Stimulated activated CD4-positive, alpha-beta T cell treated with anti-CD3 and anti-CD28 coated beads, Interleukin-2, amount 100 ng/mL, for 24 hours (primary cell): ENCODE measurements at places on chromosomes 16 and 17.

DNA sequence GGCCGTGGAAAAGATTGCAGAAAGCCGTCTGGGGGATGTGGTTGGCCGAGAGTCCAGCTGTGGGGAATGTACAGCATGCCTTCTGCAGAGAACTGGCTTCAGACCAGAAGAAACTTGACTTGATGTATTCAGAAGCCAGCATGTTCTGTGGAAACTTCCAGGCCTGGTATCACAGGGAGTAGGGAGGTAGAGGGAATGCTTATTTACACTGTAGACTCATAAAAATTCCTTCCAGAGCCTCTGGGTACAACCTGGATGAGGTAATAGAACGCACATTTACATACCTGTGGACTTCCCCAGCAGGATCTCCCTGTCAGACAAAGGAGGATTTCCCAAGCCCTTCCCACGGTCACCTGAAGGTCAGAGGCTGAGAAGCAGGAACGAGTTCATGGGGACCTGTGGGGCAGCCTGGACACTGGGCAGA, 11.8 kb upstream of the GAS7 start:
- no peak for DNase-seq

DNA sequence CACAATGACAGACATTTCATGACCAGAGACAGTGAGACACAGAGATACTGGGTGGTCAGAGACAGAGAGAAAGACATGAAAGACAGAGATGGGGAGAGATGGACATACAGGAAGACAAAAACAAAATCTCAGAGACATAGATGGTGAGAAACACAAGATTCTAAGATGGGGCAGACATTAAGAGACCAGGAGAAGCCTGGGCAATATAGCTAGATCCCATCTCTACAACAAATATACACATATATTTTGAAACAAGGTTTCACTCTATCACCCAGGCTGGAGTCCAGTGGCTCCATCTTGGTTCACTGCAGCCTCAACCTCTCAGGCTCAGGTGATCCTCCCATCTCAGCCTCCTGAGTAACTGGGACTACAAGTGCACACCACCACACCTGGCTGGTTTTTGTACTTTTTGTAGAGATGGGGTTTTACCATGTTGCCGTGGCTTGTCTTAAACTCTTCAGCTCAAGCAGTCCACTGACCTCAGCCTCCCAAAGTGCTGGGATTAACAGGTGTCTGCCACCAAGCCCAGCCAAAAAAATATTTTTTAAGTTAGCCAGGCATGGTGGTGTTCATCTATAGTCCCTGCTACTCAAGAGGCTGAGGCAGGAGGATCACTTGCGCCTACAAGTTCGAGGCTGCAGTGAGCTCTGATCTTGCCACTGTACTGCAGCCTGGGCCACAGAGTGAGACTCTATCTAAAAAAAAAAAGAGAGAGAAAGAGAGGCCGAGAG, 2.1 kb downstream of the SEPTIN1 start:
- no peak for DNase-seq

DNA sequence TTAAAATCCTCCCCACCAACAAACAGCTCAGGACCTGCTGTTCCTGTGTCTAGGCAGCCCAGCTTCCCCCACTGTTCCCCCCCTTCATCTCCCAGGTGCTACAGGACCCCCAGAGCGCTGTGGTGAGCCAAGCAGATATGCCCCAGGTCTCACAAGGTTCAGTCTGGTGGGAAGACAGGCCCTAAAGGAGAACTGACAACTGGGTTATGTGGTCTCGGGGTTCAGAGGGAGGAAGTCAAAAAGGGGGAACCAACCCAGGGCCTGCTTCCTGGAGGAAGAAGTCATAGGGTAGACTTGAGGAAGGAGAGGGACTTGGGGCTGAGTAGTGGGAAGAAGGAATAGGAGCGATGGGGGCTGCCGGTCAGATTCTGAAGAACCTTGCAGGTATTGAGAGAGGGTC, 2.6 kb downstream of the RIPOR1 start:
- DNase-seq: no peak

- DNase-seq: no peak
Measured at GRCh38 chr17:4147751-4148310, 4.8 kb downstream of the CYB5D2 start.

DNA sequence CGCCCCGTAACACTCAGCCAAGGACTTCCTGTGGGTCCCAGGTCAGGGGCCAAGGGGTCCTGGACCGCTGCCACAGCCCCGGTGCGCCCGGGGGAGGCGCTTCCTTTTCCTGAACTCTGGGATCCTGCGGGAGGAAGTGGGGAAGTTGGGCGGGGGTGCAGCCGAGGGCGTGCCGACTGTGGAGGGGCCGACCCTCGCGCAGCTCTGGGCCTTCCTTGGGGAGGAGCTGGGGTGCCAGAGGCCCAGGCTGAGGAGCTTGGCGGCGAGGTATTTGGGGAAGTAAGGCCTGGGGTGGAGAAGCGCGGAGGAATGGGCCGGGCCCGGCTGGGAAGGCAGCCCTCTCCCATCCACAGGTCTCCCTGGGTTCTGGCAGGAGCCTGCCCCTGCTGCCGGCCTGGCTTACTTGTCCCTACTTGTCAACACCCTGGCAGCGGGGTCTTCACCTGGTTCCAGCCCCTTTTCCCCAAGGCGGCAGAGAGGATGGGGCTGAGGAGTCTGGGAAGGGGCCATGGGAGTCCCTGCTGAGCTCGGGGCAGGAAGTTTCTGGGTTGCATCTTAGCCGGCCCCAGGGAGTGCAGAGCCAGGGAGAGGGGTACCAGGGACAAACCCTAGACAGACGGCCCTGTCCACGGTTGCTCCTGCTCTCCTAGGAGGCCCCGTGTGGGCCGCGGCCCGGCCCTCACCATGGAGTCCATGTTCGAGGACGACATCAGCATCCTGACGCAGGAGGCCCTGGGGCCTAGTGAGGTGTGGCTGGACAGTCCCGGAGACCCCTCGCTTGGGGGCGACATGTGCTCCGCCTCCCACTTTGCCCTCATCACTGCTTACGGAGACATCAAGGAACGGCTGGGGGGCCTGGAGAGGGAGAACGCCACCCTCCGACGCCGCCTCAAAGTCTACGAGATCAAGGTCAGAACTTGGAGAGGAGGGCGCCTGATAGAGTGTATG, 1.7 kb downstream of the TBKBP1 start:
- DNase-seq: no peak

DNA sequence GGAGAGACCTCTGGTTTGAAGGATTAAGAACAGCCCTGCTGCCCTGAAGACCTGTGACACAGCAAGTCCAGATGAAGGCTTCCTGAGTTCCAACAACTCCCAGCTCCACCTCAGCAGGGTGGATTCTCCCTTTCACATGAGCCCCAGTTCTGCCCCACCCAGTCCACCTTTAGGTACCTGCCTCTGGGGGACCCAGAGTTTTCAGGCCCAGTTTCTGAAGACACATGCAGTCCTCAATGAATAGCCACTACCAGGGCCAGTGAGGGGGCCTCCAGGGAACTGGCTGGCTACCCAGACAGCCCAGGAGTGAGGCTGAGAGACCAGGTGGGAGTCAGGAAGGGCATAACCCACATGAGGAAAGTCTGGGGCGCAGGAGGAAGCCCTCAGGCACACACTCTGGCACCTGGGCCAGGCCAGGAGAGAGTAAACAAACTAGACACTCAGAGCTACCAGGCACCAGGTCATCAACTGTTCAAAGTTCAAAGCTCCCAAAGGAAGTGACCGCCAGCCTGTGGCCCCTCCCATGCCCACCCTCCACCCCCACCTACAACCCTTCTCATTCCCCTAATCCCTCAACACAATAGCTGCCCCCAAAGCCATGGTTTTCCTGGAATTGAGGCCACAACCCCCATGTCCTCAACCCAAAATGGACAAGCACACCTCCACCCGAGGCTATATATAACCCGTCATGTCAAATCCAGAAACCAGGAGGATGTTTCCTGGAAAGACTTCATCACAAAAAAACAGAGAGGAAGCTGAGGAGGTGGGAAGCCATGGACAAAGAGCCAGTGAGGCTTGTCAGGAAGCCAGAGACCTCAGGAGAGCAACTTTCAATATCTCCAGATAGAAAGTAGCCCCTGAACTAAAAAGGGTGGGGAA, 2.1 kb downstream of the MYO18A start:
- no peak for DNase-seq
